Stimulated activated CD4-positive, alpha-beta T cell treated with anti-CD3 and anti-CD28 coated beads, Interleukin-12 subunit alpha, Interleukin-12 subunit beta, amount 100 ng/mL, for 24 hours (primary cell): ENCODE measurements at places on chromosomes 11 and 22.

DNA sequence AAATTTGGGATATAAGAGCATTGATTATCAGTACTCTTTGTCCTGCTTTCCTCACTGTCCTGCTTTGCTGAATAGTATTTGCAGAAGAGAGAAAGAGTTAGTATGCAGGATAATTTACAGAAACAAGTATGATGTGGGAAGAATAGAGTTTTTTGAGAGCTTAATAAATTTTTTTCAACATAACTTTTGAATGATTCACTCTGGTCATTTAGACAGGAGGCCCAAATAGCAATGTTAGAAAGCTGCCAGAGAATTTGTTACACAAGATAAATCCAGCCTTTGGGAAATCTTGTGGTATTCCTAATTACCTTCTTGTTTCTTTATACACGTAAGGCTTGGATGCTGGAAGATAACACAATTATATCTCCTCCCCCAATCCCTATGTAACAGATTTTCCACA, 484.6 kb downstream of the CNTN5 start:
- no peak for DNase-seq

- no peak for DNase-seq
Measured at GRCh38 chr11:126053415-126054286, 9.0 kb downstream of the CDON start.

GRCh38 chr11:59429924-59430516, 3.8 kb upstream of the OR5A2 start:
- DNase-seq: no peak

DNA sequence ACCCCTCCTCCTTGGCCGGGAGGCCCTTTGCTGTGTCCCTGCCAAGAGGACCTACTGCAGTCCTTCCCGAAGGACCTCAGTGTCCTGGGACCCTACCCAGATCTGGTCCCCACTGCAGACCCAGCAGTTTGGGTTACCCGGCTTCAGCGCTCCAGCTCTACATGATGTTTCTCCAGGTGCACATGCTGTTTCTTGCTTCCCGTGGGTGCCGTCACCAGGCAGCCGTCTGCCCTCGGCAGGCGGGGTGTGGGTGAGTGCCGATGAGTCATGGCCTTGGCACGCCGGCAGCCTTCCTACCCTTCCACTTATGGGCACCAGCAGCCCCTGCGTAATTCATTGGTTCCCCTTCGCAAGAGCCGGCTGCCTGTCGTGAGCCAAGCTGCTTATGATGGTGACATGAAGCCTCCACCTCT, 101.8 kb downstream of the BCR start:
- DNase-seq: no peak

DNA sequence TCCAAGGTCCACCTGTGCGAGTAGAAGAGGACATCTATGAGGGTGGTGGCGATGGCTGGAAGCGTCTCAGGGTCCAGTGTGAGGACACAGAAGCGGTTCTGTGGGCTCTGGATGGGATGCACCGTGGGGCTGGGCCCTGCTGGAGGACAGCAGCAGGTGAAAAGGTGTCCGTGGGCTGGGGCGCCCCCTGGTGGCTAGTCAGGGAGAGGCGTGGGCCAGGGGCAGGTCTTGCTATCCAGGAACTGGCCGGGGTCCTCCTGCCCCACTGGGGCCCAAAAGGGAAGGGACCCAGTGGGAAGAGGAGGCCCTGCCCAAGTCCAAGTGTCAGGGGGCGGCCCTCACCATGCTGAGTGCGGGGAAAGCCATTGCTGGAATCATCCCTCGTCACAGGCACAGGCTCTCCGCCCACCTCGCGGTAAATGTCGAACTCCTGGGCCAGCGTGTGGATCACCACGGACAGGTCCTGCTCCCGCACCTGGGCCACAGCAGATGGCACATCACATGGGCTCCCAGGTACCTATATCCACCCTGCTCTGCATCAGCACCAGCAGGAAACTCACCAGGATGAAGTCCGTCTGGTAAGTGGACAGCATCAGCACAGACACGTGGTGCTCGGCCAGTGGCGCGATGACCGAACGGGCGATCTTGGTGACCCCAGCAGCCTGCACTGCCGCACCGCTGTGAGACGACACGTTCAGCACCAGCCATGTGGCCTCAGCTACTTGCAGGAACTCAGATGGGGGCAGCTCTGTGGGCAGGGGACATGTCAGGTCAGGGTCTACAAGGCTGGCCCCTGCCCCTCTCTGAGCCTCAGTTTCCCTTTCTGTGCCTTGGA, 2.3 kb downstream of the CASTOR1 start:
- DNase-seq: peak; percentile 77

- DNase-seq: peak; percentile 69
Measured at GRCh38 chr22:26679003-26679629, 21.7 kb downstream of the MIAT start.

- no peak for DNase-seq
Measured at GRCh38 chr11:18730020-18730419, 4.0 kb upstream of the IGSF22 start.

DNA sequence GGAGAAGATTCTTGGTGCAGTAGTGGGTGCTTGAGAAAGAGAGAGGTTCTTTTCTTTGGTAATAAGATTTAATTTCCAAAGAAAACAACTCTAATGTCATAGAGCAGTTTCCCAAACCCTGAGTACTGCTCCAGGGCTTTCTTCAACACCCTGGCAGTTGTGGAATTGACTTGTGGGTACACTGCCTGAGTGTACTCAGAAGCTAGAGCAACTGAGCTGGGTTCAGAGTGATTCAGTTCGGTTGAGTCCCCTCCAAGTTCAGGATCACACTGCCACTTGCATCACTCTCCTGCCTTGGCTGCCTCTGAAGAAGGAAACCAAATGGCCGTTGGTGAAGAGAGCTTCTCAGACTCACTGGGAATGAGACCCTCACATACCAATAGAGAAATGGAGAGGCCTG, 5.3 kb downstream of the DMC1 start:
- no peak for DNase-seq

GRCh38 chr11:44615913-44616791, 50.7 kb downstream of the CD82 start:
- no peak for DNase-seq

GRCh38 chr11:46272816-46273427, 4.5 kb upstream of the CREB3L1 start:
- DNase-seq: no peak

GRCh38 chr11:111814557-111815320, 48.5 kb upstream of the PPP2R1B start:
- DNase-seq: no peak

DNA sequence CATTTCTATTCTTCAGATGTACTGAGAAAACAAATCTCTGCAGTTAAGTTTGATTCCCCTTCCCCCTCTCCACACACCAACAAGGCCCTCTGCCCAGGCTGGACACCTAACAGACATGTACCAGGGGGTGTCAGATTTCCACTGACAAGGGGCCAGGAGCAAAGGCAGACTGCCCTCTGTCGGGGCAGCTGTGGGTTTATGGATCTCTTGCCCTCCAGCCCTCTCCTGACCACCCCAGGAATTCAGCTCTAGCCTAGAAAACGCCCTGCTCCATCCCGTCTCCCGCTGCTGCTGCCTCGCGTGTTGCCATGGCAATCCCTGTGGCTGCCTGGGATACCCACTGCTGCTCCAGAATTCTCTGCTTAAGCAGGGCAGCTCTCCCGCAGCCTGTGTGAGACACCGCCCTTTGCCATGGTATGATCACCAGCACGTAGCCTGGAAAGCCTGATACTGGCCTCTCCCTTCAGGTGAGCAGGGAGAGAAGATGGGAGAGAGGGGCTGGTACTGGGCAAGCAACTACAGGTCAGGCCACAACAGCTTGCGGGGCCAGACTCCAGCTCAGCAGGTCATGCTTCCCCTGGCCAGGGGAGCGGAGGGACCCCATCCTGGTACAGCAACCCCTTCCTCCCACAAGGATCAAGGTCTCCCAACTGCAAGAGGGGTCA, 41.6 kb downstream of the BUD13 start:
- no peak for DNase-seq

DNA sequence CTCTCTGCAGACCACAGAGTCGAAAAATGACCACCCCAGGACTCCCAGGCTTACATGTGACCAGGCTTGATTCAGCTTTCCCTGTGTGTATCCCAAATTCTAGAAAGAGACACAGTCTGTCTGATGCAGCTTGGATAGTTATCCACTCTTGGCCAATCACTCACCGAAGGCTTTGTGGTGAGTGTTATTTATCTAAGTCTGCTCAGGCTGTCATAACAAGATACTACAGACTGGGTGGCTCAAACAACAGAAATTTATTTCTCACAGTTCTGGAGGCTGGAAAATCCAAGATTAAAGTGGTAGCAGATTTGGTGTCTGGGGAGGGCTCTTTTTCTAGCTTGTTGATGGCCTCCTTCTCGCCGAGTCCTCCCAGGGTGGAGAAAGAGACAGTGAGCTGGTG, 63.2 kb downstream of the ZBTB16 start:
- no peak for DNase-seq

- no peak for DNase-seq
Measured at GRCh38 chr11:16356057-16356760, at the start of gene SOX6. Gene SOX6 (minus strand): TSS chr11:16356546. CDS start chr11:16341248, 15,298 bp downstream.

GRCh38 chr22:19477321-19478044, 1.5 kb downstream of the UFD1 start:
- DNase-seq: no peak

DNA sequence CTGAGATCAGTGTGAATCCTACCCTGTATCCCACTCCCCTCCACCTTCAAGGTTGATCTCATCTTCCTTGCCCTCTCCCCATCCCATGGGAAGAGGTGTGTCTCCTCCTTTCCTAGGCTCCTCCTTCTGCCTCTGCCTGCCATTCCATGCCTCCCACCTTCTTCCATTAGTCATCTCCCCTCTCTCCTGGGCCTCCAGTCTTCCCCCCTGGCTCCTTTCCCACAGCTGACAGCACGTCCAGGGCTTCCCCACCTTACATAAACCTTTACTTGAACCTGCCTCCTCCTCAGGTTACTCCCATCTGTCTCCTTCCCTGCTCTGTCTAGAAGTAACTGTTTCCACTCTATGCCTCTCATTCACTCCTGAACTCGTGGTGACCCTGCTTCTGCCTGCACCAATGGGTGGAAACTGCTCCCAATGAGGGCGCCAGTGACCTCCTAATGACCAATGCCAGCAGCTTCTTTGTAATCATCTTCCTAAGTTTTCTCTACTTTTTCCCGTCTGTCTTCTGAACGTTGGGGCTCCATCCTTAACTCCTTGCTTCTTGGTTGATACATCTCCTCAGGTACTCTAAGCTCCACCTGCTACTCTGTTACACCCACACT, 266.9 kb upstream of the NARS2 start:
- no peak for DNase-seq

DNA sequence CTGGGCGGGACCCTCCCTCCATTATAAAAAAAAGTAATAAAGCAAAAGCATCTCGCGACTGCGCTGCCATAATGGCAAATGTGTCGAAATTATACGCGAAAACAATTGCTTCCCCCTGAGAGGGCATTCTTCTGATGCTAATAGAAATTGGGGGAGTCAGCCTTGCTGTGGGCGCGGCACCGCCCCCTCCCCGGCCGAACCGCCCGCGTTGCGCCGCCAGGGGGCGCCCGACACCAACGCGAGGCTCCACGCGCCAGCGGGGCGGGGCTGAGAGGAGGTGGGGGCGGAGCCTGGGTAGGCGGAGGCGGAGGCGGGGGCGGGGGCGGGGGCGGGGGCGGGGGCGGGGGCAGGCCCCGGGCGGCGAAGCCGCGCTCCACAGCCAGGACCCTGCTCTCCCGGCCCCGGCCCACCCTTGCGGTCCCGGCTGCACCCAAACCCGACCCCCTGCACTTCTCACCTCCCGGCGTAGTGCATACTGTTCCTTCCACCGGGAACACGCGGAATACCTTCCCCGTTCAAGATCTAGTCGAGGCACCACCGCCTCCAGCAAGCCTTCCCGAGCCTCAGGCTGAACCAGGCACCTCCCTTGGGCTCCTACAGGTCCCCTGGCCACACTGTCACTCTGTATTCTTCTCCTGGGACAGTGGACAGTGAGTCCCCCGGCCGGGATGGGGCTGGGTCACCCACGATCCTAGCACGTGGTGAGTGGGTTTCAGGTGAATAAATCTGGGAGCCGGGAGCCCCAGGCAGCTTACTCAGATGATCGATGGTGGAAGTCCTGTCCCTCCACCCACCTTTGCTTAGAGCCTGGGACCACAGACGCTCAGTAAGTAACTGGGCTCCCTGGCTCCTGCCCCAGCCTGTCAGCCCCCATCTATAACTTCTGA, 15.5 kb upstream of the UPK3A start:
- peak; percentile 67 for DNase-seq

DNA sequence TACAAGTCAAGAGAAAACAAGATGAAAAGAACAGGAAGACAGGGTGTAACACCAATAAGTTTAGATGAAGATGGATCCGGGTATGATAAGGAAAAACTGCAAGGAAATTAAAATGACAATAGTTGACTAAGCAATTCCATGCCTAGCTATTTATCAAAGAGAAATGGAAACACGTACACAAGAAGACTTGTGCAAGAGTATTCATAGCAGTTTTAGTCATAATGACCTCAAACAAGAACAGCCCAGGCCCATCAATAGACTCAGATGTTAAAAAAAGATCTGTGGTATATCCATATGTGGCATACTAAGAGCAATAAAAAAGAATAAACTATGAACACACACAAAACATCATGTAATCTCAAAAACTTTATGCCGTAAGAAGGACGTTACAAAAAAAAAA, 33.2 kb downstream of the SLC5A12 start:
- no peak for DNase-seq

- DNase-seq: no peak
Measured at GRCh38 chr22:23066200-23067022, 3.9 kb upstream of the GNAZ start.

- DNase-seq: no peak
Measured at GRCh38 chr22:23878219-23878618, 16.0 kb upstream of the MIF start.

- DNase-seq: no peak
Measured at GRCh38 chr11:31690041-31690440, 121.1 kb downstream of the PAX6 start.

DNA sequence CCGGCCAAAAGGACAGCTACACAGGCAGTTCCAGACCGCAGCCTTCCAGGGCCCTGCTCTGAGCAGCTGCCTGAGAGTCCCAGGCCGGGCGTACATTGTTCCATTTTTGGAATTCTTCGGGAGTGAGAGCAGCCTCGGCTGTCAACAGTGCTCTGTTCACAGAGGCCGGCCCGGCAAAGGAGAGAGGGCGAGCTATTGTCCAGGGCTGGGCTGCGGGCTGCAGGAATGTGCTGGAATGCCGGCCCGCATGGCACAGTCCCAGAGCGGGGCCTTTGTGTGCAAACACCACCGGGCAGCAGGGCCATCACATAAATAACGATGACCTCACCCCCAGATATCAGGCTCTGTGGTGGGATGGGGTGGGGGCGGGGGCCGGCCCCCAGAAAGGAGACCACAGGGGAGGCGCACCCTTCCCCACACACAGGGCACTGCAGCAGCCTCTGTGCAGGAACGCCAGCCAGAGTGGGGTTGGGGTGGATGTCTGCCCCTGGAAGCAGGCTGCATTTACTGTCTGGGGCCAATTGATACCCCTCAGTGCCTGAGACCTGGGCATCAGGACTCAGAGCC, 15.8 kb downstream of the LINC01488 start:
- DNase-seq: no peak

DNA sequence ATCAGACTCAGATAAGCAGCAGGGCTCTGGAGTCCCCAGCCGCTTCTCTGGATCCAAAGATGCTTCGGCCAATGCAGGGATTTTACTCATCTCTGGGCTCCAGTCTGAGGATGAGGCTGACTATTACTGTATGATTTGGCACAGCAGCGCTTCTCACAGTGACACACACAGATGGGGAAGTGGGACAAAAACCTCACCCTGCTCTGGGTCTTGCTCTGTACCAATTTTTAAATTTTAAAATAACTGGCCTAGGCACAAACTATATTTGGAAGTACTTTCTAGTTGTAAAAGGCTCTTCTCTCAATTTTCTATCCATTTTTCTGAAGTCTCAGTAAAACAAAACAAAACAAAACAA, 131.7 kb downstream of the VPREB1 start:
- no peak for DNase-seq
